ENCODE measurements at places on chromosomes 7 and 10. TPM values are rescaled to one million over a fixed set of nuclear protein-coding genes. Genes with fewer than 3 reads are reported as not detected.

The NPC1L1 gene
- not detected for polyA plus RNA-seq

The LRMDA gene
- 2.6 TPM for polyA plus RNA-seq

The TWIST1 gene
- 17.5 TPM for polyA plus RNA-seq

The GIGYF1 gene
- 7.4 TPM for polyA plus RNA-seq

The UPK3BL2 gene
- 0.83 TPM for polyA plus RNA-seq

The C10orf62 gene
- polyA plus RNA-seq, result not detected

The SRRM3 gene
- 0.91 TPM for polyA plus RNA-seq

The MNX1 gene
- not detected for polyA plus RNA-seq

GRCh38 chr10:81502677-81503359 lies 372.2 kb upstream of the NRG3 start:
- H3K27me3 ChIP-seq, result no peaks in the 10 kb centered on the region
- no peak overlapping the region for H3K4me3 ChIP-seq
- H3K36me3 ChIP-seq, result no peaks in the 10 kb centered on the region
- H3K27ac ChIP-seq, result no peak overlapping the region
- no peaks in the 10 kb centered on the region for H3K4me1 ChIP-seq
- no peak for DNase-seq

- no peak overlapping the region for H3K27ac ChIP-seq
- no peaks in the 10 kb centered on the region for H3K27me3 ChIP-seq
- no peak for DNase-seq
Observed at GRCh38 chr10:3946234-3947229, 161.5 kb upstream of the KLF6 start.

DNA sequence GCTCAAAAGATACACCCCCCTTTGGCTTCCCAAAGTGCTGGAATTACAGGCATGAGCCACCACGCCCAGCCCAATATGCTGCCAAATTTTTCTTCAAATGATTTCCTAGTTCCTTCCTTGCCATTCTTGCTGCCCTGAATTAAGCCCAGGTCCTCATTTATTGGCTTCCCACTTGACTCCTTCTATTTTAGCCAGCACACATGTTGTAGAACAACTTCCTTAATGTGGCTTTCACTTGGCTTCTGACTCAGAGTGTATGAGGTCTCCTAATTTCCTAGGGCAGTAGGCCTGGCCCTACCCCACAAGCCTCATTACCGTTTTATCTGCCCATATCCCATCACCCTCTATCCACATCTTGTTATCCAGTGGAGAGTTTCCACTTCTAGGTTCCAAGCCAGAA lies 21.8 kb upstream of the HIPK2 start:
- H3K27me3 ChIP-seq, result no peaks in the 10 kb centered on the region
- no peaks in the 10 kb centered on the region for H3K36me3 ChIP-seq
- no peak overlapping the region for H3K27ac ChIP-seq
- DNase-seq, result peak; percentile 18

DNA sequence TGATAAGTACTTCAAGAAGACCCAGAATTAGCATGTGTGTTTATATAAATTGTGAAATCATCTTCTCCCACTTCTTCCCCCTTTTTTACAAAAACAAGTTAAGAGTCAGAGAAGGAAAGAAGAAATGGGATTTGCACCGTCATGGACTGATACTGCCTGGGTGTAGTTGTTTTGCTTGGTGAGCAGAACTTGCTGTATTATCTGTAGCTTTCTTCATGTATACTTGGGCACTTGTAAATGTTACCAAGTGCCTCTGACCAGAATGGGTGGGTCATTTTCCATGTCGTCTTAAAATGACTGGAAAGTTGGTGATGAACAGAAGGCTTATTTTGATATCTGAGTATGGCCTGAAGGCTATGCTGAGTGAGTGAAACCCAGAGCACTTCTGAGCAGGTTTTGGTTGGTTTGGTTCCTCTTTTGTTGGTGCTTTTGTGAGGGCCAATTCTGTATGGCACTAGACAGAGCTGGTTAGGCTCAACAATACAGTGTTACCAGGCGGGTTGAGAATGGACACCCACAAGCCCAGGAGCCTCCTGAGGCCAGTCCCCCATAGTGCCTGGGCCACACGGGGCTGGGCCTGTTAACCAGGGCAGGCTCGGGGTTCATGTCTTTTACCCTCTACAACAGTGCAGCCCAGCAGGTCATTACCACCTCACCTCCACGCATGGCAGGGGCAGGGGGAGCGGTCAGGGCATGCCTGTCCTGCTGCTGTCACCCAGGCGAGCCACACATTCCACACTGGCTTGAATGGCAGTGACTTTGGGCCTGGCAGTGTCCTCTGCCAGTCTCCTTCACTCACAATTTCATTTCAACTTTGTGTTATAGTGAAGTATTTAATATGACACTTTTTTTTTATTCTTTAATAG lies 115.1 kb downstream of the CCNY start:
- no peaks in the 10 kb centered on the region for H3K27me3 ChIP-seq
- no peaks in the 10 kb centered on the region for H3K36me3 ChIP-seq
- peaks cover 62% of the 10 kb centered on the region for H3K4me1 ChIP-seq
- DNase-seq, result peak; percentile 19
- no peak overlapping the region for H3K4me3 ChIP-seq

GRCh38 chr7:100673942-100674410 lies 436 bp downstream of the GNB2 start:
- DNase-seq, result peak; percentile 60
- peak overlapping the region; percentile 98 for H3K4me3 ChIP-seq
- peak overlapping the region; percentile 92 for H3K27ac ChIP-seq
- no peaks in the 10 kb centered on the region for H3K4me1 ChIP-seq

GRCh38 chr7:81079746-81080145 lies 160.9 kb upstream of the SEMA3C start:
- H3K4me3 ChIP-seq, result no peak overlapping the region
- no peaks in the 10 kb centered on the region for H3K36me3 ChIP-seq
- peaks cover 10% of the 10 kb centered on the region for H3K4me1 ChIP-seq
- H3K27ac ChIP-seq, result no peak overlapping the region
- DNase-seq, result no peak

GRCh38 chr10:59934701-59935100 lies 28.3 kb upstream of the CCDC6 start:
- no peaks in the 10 kb centered on the region for H3K36me3 ChIP-seq
- H3K27me3 ChIP-seq, result no peaks in the 10 kb centered on the region
- no peak overlapping the region for H3K27ac ChIP-seq
- DNase-seq, result no peak

GRCh38 chr7:30172451-30172850 lies 37.7 kb downstream of the MTURN start:
- peak; percentile 57 for DNase-seq
- no peaks in the 10 kb centered on the region for H3K27me3 ChIP-seq
- H3K4me3 ChIP-seq, result no peak overlapping the region
- peaks cover 47% of the 10 kb centered on the region for H3K4me1 ChIP-seq

DNA sequence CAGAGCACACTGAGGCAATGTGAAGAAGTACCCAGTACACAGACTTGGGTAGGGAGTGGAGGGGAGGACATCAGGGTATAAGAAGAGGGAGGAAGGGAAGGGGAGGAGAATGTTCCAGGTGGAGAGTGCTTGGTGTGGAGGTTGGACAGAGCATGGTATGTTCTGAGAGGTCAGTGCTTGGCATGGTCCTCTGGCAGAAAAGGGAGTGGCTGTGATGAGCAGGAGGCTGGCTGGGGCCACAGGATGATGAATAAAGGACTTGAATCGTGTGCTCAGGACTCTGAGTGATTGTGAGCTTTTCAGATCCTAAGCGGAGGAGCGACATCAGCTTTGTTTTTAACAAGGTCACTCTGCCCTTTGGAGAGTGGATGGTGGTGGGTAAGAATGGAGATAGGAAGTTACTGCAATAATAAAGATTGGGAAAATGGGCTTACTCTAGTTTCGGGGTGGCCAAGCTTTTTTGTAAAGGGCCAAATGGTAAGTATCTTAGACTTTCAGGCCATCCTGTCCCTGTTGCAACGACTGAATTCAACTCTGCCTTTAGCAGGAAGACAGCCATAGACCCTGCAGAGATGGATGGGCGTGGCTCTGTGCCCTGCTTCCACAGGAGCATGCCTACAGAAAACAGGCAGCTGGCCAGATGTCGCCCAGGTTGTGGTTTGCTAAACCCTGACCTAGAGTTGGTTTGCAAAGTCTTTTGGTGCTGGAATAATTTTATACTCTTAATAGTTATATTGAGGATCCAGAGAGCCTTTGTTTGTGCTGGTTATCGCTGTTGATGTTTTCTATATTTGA lies 8.4 kb downstream of the PPP2R2D start:
- no peak overlapping the region for H3K27ac ChIP-seq
- peaks cover 16% of the 10 kb centered on the region for H3K36me3 ChIP-seq
- no peak overlapping the region for H3K4me3 ChIP-seq

GRCh38 chr7:150742286-150742968 lies 5.2 kb downstream of the GIMAP5 start:
- no peak for DNase-seq
- no peak overlapping the region for H3K27ac ChIP-seq
- no peaks in the 10 kb centered on the region for H3K27me3 ChIP-seq
- H3K4me1 ChIP-seq, result no peaks in the 10 kb centered on the region
- H3K4me3 ChIP-seq, result no peak overlapping the region

- no peak overlapping the region for H3K4me3 ChIP-seq
- no peaks in the 10 kb centered on the region for H3K36me3 ChIP-seq
- DNase-seq, result no peak
- no peak overlapping the region for H3K27ac ChIP-seq
- no peaks in the 10 kb centered on the region for H3K4me1 ChIP-seq
Observed at GRCh38 chr10:129852829-129853561, 111.1 kb downstream of the EBF3 start.

- no peaks in the 10 kb centered on the region for H3K36me3 ChIP-seq
- H3K27ac ChIP-seq, result no peak overlapping the region
- no peaks in the 10 kb centered on the region for H3K27me3 ChIP-seq
- no peak for DNase-seq
- H3K4me3 ChIP-seq, result no peak overlapping the region
Observed at GRCh38 chr10:11208908-11209829, 191.5 kb downstream of the CELF2 start.

DNA sequence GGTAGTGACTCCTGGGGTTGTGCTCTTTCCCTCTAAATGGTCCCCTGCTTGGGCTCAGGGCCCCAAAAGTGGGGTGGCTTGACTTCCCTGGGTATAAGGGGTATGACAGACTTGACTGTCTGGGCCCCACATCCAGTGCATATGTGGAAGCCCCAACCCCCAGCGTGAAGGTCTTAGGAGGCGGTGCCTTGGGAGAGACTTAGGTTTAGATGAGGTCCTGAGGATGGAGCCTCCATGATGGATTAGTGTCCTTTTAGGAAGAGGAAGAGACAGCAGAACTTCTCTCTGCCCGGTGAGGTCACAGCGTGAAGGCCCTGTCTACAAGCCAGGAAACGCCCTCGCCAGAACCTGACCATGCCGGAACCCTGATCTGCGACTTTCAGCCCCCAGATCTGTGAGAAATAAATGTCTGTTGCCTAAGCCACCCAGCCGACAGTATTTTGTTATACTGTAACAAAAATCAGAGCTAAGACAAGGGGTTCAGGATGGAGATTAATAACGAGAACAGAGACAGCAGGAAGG lies 23.8 kb downstream of the PODXL start:
- H3K4me3 ChIP-seq, result no peak overlapping the region
- H3K27me3 ChIP-seq, result no peaks in the 10 kb centered on the region
- H3K36me3 ChIP-seq, result no peaks in the 10 kb centered on the region
- H3K4me1 ChIP-seq, result peaks cover 1% of the 10 kb centered on the region
- DNase-seq, result no peak

DNA sequence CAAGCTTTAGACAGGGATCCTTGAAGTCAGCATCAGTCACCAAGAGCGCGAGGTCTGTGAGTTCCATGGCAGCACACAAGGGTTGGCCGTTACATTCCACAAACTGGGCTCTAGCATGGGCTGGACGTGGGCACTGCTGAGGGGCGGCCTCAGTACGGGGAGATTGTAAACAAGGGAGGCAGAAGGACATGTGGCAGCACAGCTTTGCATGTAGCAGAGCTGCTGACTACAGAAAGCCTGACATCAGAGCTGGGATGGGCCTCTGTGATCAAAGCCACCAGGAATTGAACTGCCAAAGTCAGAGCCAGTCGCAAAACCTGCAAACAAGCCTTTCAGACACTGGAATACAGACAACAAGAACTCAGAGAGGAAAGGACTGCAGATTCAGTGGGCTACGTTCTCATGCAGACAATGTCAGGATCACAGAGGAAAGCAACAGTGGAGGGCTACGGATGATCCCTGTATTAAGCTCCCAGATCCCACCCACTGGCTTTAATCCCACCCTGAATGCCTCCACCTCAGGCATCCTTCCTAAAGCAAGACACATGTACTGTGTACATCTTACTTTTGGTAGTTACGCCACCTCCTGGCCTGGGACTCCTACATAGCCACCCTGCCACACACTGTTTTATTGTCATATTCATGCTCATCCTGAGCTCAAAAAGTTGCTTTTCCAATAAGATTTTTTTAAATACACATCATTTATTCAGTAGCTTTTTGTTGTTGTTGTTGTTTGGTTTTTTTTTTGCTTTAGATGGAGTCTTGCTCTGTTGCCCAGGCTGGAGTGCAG lies 291.1 kb upstream of the IMMP2L start:
- H3K4me3 ChIP-seq, result no peak overlapping the region
- DNase-seq, result peak; percentile 41
- H3K27ac ChIP-seq, result no peak overlapping the region
- no peaks in the 10 kb centered on the region for H3K36me3 ChIP-seq
